RPMI8226 (cell line): ENCODE measurements at places on chromosomes 1 and 21.

DNA sequence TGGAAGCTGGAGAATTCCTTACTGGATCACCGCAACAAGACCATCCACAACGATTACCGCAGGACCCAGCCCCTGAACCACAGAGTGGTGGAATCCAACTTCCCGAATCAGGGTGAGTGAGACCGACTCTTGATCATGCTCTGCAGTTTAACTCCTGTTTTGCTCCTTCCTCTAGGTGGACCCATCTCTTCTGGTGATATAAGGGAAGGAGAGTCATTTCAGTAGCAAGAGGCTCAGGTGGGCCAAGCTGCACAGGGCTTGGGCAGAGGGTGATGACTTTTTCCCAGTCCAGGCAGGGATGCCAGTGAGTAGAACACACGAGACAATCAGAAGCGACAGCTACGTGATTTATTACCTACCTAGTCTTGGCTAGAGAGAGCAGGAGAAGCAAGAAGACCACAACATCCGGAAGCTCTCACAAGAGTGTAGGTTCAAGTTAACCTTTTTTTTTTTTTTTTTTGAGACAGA is 25.2 kb downstream of the CA6 start:
- peak; percentile 51 for DNase-seq

DNA sequence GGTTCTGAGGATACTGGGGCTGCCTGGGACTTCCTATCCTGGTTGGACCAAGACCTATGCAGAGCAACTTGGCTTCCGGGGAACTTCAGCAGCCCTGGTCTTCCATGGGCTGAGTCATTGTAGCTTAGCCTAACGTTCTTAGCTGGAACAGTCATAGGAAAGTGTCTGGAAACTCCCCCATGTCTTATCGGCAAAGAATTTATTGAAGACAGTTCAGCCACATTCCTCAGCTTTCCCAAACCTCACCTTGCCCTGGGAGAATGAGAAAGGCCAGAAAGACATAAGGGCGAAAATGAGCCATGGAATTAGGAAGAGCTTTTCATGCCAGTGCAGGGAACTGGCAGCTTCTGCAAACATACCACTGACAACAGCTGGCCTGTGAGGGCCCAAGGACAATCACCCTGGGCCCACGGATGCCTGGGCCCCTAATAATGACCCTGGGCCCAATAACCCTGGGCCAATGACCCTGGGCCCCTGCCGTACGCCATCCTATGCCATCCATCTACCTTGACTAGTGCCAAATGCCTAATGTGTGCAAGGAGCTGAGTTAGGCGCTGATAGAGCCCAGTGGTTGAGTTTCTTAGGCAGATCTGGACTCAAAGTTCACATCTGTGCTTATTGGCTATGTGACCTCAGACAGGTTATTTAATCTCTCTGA is 114.4 kb upstream of the GADD45A start:
- DNase-seq: no peak

DNA sequence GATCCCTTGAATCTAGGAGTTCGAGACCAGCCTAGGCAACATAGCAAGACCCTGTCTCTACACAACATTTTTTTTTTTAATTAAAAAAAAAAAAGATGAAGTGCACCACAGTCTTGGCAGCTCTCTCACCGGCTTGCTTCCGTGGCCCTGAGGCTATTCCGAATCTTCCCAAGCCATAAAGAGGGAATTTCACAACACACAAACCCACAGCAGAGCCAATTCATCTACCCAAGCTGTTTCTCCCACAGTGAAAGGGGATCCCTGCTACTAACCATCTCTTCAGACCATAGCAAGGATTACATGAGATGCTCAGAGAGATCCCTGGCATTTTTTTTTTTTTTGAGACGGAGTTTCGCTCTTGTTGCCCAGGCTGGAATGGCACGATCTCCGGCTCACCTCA is 8.3 kb upstream of the CHD5 start:
- no peak for DNase-seq

DNA sequence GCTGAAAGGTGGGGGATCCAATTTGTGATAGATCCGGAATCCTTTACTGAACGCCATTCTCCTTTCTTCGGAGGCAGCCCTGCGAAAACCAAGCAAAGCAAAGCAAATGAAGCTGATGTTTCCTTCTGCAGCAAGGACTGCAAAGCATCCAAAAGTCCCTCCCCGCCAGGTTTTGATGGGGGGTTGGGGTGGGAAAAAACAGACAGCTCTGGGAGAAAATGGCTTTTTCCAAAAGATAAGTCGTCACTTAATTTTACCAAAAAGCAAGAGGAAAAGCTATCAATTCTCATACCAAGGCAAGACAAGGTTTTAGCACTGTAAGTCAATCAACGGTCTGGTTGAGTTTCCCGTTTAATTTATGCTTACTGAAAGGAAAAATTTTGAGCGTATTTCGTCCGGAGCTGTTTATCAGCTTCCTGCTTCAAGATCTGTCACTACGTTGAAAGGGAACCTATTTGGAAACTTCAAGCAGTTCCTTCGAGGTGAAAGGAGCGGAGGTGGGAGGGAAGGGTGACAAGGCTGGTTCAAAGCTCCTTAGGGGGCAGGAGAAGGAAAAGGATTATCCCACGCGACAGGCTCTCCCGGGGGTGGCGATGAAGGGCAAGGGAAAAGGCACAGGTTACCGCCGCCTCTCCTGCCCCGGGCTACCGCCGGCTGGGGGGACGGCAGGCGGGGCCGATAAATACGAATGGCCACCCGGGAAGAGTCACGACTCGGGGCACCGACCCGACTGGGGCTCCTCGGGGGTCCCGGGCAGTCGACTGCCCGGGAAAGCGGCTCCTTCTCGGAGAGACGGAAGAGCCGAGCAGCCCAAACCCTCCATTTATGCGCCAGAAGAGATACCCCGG is 750 bp downstream of the SYNJ1 start:
- DNase-seq: peak; percentile 37

DNA sequence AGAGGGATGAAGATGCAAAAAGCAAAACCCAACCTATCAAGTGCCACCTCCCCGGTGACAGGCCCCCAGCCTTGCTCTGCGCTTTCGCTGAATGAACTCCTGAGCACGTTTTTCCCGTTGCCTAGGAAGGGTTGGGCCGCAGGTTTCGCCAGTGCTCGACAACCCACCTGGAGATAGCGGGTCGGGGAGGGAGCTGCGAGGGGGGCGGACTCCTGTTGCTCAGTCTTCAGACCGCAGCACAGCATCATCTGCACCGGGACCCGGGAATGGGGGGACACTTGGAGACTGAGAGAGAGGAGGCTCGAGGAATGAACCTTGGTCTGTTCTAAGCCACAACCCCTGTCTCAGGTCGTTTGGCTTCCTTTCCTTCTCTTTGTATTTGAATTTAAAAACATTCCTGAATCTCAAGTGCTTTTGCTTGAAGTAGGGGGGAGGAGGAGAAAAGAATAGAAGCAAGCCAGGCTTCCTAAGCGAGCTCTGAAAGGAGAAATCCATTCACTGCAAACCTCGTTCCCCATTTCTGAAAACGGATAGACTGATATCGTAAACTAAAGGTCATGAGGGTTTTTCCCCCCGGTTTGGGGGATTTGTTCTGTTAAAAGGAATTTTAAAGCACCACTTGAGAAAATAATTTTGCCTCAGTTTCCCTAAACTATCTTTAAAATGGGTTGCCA is 1.2 kb downstream of the AK5 start:
- DNase-seq: no peak

- no peak for DNase-seq
Observed at GRCh38 chr1:208222376-208223126, 21.6 kb downstream of the PLXNA2 start.

DNA sequence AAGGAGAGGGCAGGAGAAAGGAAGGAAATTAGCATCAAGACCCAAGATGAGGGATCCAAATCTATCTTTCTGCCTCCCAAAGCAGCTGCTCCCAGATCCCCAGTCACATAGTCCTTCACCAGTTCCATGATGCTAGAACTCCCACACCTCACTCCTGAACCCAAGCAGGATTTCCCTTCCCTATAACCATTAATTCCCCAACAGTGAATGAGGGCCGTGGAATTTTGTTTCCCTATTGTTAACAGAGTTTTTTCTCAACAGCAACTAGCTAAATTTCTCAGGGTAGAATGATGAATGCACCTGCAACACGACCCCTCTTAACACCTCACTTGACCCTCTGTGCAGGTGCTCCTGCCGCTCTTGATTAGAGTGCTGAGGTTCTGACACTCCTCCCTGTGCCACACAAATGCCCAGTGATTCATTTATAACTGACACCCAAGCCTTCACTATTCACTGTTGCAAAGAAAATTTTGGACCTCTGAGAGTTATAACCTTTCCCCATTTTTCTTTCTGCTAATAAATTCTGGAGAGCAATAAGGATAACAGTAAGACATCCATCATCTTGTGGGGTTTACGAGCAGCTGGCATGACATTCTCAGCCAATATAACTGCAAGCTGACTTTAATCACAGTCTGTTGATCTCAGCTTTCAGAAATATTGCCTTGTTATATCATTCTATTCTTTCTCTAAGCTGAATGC is 25.4 kb upstream of the NPL start:
- no peak for DNase-seq

DNA sequence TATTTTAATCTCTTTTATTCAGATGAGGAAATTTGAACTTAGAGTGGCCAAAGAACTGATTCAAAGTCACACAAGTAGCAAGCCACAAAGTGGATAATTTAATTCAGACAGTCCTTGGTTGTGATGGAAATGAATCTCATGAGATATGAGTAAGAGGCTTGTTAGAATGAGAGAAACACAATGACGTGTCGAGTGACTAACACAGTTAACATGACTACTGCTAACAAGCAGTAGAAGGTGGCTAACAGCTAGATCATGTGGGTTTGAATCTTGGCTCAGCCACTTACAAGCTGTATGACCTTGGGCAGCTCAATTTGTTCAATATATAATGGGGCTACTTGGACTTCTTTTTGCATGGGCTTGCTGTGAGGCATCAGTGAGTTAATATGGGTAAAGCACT is 104.5 kb upstream of the LMO4 start:
- no peak for DNase-seq

GRCh38 chr1:16126743-16127515 is 28.9 kb downstream of the EPHA2 start:
- no peak for DNase-seq

GRCh38 chr1:206967096-206967849 is 3.0 kb downstream of the FCAMR start:
- no peak for DNase-seq

- no peak for DNase-seq
Observed at GRCh38 chr1:50516056-50516455, 92.8 kb upstream of the DMRTA2 start.

DNA sequence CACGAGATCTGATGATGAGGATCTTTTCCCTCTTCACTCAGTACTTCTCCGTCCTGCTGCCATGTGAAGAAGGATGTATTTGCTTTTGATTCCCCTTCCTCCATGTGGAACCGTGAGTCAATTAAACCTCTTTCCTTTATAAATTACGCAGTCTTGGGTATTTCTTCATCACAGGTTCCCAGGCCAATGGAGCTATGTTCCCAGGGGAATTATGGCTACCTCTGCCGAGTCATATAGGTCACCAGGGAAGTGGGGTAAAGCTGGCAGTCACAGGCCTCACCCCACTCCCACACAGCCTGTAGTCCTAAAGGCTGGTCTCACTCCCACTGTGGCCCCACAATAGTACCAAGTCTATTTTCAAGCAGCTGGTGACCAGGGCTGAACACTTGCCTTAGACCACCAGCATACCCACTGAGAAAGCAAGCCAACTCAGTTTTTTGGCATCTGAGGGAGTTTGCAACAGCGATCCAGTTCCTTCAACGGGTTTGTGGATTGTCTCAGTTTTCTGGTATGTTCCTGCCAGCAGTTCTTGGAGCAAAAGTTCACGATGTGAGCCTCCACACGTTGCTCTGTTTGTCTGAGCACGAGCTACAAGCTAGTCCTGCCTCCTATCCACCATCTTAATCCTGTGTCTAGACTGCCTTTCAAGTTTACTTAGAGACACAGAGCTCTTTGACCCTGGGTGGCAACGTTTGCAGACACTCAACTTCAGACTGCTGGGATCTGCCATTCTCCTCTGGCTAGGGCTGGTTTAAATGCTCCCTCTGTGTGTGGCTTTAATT is 104.5 kb downstream of the CENPF start:
- DNase-seq: no peak

DNA sequence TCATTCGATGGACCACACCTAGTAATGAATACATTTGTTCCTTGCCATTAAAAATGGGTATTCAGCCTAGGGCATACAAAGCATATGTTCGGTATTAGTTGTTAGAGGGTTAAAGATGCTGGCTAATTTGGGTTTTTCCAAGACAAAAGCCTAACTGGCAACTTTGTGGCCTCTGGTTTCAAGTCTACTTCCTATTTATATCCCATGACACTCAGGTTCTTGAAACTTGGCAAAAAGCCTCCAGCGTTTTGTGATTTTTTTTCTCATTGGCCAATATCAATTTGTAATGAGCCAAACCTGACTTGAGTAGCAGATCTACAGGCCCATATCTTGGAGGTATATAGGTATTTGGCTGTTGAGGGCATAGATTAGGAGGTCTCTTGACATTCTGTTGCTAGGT is 75.3 kb downstream of the C1orf21 start:
- DNase-seq: peak; percentile 58

GRCh38 chr1:81470275-81470674 is 330.5 kb upstream of the ADGRL2 start:
- no peak for DNase-seq

DNA sequence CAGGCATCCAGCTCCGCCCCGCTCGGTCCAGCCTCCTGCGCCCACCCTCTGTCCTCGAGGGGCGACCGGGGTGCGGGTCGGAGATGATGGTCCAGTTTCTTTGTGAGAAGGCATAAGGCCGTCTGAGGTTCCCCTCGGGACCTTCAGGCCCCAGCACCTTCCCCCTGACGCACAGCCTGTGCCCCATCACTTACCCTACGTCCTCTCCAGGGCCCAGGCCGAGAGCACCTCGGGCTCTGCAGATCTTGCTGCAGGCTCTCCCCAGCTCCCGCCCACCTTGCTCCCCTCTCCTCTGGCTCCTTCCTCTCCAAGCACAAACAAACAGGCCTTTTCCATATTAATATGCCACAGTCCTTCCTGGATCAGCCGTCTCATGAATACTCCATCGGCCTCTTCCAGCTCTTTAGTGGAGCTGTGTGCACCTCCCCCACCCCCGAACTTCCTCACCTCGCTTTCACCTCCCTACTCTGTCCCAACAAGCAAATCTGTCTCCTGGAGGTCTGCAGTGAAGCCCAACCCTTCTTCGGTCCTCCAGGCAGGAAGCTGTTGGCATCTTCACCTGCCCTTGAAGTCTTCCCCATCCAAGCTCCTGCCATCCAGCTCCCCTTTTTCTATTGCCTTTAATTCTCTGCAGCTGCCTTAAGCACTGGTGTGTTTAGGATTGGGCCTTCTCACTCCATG is 448 bp upstream of the COL9A2 start:
- DNase-seq: no peak

DNA sequence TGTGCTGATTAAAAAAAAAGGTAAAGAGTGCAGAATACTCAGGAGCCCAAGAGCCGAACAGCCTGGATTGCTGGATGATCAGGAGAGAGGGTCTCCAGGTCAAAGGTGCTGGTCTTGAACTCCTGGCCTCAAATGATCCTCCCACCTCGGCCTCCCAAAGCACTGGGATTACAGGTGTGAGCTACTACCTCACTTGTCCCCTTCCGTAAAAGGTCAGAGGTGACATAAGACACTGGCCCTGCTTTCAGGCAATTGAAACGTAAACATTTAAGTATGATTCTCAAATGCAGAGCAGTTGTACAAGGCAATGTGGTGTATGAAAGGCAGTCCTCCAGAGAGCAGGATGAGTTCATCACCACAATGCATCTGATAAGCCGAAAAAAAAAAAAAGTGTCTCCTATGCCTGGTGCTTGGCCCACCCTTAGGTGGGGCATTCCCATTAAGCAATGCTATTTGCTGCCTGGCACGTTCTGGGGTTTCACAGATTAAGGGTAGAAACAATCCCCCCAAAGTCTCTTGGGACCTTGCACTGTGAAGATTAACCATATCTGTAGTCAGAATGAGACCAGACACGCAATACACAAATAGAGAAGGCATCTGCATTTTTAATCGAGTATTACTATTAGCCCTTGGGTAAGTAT is 47.7 kb downstream of the PARP1 start:
- DNase-seq: no peak

GRCh38 chr1:168683871-168684270 is 45.1 kb downstream of the DPT start:
- no peak for DNase-seq
